ENCODE measurements at places on chromosomes 5 and 9. TPM values are rescaled to one million over a fixed set of nuclear protein-coding genes. Genes with fewer than 3 reads are reported as not detected.

DNA sequence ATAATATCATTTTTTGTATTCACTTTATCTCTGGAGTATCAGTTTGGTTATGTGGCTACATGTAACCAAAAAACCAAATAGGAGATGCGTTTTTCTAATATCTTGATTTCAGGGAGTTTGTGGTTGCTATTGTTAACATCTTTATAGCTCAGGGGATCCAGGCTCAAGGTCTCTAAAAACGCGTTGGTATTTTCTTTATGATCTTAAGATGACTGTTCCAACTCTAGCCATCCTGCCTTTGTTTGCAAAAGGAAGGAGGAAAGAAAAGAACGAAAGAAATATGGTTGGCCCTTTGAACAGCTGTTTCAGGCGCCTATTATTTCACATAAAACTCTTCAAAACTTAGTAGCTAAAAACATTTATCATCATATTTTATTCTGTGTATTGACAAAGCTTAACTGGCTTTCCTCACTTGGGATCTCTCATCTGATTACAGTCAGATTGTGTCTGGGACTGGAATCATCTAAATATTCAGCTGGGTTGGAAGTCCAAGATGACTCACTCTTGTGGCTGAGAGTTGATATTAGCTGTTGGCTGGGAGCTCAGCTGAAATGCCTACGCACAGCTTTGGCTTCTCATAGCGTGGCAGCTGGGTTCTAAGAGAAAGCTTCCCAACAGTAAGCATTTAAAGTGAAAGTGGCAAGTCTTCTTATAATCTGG is 60.1 kb downstream of the FAM174A start:
- DNase-seq, result no peak

Gene DMRTA1
- 0.74 TPM for total RNA-seq

Gene LCN15
- total RNA-seq, result 1.4 TPM

DNA sequence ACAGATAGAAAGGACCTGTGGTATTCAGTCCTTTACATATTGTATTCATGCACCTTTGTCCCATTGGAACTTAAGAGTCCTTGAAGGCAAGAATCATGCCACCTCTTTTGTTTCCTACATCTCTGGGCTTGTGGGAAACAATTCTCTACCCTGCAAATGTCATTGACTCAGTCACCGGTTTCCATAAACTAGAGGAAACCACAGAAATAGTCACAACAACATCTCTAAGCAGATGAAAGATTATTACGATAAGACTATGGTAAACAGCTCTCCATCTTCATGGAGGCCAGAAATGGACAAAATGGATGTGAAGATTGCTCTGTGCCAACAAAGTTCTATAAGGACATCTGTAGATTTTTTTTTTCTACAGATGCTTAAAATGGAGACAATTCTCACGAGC is 165.5 kb downstream of the PIK3R1 start:
- DNase-seq, result no peak

Gene NME5
- total RNA-seq, result 3.8 TPM

Gene MUSK
- 6.1 TPM for total RNA-seq

Gene RNF208
- total RNA-seq, result 7.9 TPM

DNA sequence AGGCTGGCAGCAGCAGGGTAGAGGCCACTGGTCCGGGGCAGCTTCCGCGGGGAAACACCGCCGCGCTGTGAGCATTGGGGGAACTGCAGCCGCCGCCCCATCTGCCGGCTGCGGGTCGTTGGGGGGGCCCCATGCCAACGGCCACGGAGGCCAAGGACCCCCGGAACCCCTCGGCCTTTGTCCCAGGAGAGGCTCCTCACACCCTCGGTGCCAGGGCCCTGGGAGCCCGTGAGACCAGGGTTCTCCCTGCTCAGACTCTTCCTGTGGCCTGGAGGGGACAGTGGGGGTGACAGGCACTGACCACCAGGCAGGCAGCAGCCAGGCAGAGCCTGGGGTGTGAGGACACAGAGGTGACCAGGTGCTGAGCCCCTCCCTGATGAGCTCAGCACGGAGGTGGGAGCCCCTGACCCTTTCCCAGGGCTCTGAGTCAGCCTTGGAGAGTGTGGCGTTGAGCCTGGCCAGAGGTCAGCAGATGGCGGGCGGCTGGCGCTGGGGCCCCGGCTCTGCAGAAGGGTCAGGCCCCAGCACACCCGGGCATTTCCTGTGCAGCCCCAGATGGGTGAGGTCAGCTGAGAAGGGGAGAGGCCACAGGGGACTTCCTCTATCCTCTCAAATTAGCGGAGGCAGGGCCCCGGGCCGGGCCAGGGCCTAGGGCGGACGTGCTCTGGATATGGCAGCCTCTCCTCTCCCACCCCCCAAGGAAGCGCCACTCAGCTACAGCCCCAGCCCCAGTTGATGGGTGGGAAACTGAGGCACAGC is 17.9 kb upstream of the EGFL7 start:
- DNase-seq, result peak; percentile 82

- DNase-seq, result no peak
These were observed 23.1 kb downstream of the POLR1E start for GRCh38 chr9:37508834-37509206.

- no peak for DNase-seq
These were observed 41.3 kb upstream of the ORM1 start for GRCh38 chr9:114281473-114282103.

Gene TAL2
- total RNA-seq, result not detected

- no peak for DNase-seq
These were observed 51.1 kb downstream of the STARD4 start for GRCh38 chr5:111461255-111461671.

- no peak for DNase-seq
These were observed 112.8 kb upstream of the BOD1 start for GRCh38 chr5:173729079-173729765.

Gene FABP6
- not detected for total RNA-seq

DNA sequence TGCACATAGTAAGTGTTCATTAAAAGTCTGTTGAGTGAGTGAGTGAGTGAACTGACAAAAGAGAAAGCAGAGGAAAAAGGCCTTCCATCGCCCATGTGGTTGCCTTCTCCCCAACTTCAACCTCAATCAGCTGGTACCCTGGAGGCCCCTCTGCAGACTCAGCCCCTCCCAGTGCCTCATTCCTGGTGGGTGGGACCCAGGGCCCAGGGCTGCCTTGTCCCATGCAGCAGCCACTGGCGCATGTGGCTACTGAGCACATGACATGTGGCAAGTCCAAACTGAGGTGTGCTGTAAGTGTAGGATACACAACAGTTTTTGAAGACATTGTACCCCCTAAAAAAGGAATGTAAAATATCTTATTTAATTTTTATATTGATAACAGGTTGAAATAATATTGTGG is 29.6 kb downstream of the NDUFA8 start:
- DNase-seq, result no peak

DNA sequence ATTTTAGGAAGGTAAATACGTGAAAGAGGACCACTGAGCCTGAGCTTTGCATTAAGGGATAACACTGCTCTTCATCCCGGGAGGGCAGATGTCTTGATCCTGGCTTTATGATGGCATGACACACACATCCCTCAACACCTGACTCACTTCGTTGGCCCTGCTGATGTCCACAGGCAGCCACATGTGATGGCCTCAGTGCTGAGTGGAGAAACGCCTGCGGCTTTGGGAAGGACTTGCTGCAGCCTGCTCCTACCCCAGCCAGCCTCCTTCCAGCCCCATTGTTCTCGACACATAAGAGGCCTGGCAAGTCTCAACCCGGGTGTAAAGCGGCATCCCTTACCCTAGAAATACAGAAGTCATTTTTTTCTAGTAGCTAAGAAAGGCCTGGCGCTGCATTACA is 169.0 kb downstream of the SYK start:
- no peak for DNase-seq

Gene ASTN2
- 32.2 TPM for total RNA-seq

DNA sequence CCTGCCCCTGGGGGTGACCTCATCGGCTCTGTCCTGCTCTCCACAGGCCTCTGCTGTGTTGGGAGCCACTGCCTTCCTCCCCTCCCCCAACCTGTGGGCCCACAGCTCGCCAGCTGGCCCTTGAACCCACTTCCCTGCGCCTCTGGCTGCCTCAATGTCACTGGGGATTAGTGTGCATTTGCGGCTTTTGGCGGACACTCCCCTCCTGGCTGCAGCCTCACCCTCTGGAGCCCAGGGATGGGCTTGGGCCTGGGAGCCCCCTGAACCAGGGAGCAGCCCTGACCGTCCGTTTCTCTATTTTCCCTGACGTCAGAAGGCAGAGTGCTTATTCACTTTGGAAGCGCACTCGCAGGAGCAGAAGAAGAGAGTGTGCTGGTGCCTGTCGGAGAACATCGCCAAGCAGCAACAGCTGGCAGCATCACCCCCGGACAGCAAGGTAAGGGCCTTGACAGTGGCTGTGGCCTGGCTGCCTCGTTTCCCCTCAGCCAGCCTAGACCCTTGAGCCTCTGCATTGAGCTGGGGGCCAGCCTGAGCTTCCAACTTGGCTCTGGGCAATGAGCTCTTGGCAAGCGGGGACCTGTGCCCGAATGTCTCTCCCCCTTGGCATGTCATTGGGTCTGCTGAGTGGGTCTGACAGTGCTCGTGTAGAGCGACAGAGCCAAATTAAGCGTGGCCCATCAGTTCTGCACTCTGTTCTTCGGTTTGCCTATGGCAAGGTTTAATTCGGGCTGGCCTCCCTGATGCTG is 73.1 kb downstream of the RGS3 start:
- DNase-seq, result peak; percentile 79

GRCh38 chr9:135391759-135392158 is 87.8 kb upstream of the PPP1R26 start:
- no peak for DNase-seq

- DNase-seq, result peak; percentile 28
These were observed 70.2 kb upstream of the COL5A1 start for GRCh38 chr9:134571326-134571931.

- no peak for DNase-seq
These were observed 313.4 kb upstream of the SLC30A5 start for GRCh38 chr5:68780299-68780955.

- DNase-seq, result no peak
These were observed 585.5 kb downstream of the ISL1 start for GRCh38 chr5:51968756-51969155.

- DNase-seq, result no peak
These were observed 1981.7 kb upstream of the NUDT12 start for GRCh38 chr5:105544300-105544699.

DNA sequence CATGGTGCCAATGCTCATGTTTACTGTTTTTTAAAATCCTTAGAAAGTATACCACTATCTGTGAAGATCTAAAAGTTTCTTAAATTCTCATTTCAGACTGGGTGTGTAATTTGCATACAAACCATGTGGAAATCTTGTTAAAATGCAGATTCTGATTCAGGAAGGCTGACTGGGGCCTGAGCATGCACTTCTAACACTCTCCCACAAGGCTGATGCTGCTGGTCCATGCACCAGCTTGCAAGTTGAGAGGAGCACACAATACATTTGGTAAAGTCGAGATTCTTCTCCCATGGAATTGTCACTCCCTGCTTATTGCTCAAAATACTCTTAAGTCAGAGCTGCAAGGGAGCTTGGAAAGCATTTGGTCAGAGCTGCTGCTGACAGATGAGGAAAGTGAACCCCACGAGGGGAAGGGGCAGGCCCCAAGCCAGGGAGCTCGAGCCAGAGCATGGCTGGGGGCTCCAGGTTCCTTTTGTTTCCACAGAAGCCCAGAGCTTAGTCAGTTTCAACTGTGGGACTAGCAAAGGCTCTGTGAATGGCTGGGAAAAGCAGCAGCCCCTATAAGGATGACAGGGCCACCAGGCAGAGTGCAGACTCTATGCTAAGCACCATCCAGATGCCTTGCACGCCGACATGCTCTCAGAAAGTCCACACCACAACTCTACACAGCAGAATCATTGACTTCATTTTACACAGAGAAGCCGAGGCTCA is 93.5 kb upstream of the HAND1 start:
- no peak for DNase-seq

GRCh38 chr5:9834871-9835770 is 205.0 kb upstream of the TAS2R1 start:
- DNase-seq, result no peak

Gene PCAT7
- total RNA-seq, result not detected

DNA sequence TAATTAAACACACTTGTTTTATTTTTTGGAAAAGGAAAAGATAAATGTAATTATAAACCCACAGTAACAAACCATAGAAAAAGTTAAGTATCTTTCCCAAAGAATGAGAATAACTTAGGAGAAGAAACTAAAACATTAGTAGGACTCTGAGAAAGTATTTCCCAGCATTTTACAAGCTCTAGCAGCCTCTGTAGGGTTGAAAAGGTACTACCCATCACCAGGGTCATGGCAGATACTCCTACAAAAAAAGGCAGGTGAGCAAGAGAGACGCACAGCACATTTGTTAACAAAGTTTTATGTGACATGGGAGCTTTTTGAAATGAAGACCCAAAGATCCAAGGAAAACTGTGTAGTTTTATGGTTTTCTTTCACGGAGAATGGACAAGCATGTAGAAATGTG is 77.7 kb upstream of the FAM169A start:
- DNase-seq, result no peak

DNA sequence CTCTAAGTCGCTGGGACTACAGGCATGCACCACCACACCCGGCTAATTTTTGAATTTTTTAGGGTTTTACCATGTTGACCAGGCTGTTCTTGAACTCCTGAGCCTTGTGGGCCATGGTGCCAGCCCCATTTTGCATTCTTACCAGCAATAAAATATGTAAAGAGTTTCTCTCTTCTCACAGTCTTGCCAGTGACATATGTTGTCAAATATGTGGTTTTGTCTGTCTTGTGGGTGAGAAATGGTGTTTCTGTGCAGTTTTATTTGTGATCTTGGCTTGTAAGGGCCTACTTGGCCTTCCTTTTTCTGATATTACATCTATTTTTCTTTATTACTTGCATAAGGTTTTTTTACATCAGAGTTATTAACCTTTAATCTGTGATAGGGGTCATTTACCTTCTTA is 47.1 kb downstream of the SPIN1 start:
- DNase-seq, result no peak

GRCh38 chr9:95808011-95808410 is 67.5 kb upstream of the ERCC6L2 start:
- no peak for DNase-seq

DNA sequence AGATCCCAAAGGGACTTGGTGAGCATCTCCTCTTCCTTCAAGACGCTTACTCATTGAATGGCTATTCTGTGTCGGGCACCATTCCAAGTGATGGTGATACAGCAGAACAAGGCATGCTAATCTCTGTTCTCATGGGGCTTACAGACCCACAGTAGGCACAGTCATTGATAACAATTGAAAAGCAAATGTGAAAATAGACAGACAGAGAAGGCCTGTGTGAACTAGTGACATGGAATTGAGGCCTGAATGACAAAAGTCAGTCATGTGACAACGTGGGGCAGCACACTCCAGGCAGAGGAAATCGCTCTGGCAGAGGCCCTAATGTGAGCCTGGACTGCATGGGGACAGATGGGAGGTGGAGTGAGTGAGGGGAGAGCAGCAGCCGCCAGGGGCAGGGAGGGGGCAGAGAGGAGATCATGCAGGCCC is 70.7 kb upstream of the CPLX2 start:
- DNase-seq, result no peak

All from right atrium auricular region (tissue), 2 donors.